ENCODE measurements at places on chromosomes 6 and 20.

GRCh38 chr20:2692036-2692885, at the start of gene EBF4:
Gene EBF4, plus strand, starts transcription at chr20:2692780. Its CDS starts 866 bp downstream, at chr20:2693646.
- DNase-seq = no peak

DNA sequence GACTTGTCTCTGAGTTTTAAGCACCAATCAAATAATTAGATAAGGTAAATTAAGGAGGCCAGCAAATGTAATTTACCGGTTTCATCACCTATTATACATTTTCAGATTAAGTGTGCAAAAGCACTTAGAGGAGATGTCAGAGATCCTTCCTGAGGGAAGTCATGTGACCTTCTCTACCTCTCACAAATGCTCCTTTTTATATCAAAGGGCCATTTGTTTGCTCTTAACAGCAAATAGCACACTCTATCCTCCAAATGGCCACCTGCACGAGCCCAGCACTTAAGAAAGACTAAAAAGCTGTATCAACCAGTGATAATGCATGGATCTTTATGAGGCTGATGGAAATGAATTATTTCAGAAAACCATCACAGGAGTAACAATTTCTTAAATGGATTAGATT, 149.4 kb downstream of the ELOVL4 start:
- DNase-seq = no peak

DNA sequence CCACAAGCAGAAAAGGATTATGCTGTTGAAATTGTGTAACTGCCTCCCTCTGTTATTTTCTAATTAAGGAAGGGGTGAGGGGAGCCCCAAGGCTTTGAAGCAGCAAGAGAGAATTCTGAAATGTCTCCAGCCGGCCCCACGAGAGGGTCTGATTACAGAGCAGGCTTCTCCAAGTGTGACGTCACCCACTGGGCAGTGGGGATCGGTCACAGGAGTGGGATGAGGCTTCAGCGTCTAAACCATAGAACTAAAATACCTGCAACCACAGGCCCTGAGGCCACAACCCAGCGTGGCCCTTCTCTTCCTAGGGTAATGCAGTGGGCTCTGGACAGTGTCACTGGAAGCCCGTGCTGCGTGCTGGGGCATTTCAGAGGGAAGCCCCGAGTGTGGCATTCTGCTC, 38.6 kb upstream of the APCDD1L start:
- no peak for DNase-seq

GRCh38 chr6:125741336-125741735, 8.1 kb upstream of the HEY2 start:
- no peak for DNase-seq

GRCh38 chr6:32931211-32931610, 9.6 kb downstream of the HLA-DMB start:
- no peak for DNase-seq
